ENCODE measurements at places on chromosomes 13 and 19.

DNA sequence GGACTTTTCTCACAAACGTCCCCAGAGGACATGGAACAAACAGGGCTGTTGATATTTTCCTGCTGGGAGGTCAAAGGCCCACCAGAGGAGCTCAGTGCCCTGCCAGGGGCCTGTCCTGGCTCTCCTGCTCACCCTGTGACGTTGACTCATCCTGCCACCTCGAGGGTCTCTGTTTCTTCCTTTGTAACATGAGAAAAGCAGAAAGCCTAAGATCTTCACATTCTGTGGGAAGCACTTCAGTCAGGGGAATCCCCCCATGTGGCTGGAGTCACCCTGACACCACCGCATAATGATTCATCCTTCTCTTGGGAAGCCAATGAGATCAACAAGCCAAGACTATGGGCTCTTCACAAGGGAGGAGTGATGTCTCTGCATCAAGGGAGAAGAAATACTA is 147.9 kb downstream of the KATNAL1 start:
- peak; percentile 39 for DNase-seq

DNA sequence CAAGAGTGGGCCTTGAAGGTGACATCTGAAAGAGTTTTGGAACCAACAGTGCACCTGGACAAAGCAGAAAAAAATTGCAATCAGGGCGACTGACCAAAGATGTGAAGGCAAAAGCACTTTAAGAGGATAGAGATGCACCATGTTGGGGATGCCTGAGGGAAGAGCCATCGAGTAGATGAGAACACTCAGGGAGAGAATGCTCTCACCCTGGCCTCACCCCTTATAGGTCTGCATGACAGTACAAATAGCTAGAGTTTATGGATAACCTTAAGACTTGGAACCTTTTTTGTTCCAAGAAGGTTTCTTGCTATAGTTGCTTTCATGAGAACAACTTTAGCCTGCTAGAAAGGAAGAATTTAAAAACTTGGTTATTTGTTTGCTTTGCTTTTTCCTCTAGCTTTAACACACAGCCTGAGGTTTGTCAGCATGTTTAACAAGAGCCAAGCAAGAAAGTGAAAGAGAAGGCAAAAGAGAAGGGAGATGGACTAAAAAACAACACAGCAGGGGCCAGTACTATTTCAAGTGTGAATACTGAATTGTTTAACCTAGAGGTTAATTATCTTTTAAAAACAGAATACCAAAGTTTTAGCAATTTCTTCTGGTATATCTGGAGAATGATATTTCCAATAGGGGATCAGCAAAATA is 418.9 kb downstream of the DIAPH3 start:
- no peak for DNase-seq

DNA sequence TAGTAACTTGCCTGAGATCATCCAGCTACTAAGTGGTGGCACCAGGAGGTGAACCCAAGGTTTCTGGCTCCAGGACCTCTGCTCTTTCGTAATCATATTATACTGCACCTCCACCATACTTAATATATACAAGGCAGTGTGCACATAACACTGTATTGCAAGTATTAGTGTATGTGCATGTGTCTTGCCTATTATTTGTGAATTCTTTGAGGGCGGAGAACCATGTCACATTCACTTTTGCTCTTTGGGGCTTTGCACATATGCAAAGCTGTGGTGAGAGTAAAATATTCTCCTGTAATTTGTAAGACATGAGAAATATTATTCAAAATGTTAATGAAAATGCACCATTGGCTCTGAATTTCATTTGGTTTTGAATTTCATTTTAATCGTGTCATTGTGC is 78.6 kb downstream of the DGKH start:
- DNase-seq = no peak

- DNase-seq = no peak
Measured at GRCh38 chr19:38949580-38950367, 19.0 kb downstream of the MRPS12 start.

DNA sequence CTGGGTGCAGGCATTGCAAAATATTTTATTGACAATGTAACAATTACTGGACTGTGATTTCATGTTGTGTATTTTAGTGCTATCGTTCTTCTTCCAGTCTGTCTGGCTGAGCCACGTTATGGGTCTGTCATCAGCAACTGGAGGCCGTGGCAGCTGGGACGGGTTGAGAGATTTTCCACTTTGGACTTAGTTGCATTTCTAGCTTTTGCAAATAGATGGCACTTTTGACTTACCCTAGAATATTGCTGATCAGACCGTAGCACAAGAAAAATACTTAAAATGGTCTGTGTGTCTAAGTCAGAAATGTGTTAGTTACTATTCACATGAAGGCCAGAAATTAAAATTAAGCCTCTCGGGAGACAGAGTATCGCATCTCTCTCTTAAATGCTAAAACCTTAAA is 211.1 kb downstream of the TEX29 start:
- no peak for DNase-seq

DNA sequence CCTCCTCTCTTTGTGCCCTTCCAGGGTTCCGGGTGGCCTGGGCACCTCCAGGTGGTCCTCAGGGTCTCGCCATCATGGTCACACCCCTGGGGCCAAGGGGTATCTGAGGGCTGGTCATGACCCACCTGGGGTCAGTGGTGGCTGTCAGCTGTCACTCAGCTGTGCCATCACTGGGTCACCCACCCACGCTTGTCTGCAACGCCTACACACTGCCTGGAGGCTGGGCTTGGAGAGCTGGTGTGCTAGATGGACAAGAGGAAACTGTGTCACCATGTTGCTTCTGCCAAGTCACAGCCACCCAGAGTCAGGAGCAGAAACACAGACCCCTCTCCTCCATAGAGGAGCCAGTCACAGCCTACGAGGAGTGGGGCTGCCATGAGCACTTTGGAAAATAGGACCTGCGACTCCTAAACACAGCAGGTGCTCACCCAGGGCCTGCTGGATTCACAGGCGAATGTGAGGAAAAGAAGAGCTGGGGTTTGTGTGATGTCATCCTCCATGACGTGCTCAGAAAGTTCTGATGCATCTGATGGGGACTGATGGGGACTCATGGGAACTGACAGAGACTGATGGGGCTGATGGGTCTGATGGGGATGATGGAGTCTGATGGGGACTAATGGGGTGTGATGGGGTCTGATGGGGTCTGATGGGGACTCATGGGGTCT is 10.7 kb upstream of the GRTP1 start:
- DNase-seq = no peak

- DNase-seq = peak; percentile 78
Measured at GRCh38 chr13:97256343-97256783, 34.2 kb downstream of the MBNL2 start.

GRCh38 chr13:40665126-40666044 is 1.1 kb downstream of the FOXO1 start:
- DNase-seq = no peak

- peak; percentile 52 for DNase-seq
Measured at GRCh38 chr13:19959831-19960652, 1.5 kb downstream of the ZMYM2 start.

DNA sequence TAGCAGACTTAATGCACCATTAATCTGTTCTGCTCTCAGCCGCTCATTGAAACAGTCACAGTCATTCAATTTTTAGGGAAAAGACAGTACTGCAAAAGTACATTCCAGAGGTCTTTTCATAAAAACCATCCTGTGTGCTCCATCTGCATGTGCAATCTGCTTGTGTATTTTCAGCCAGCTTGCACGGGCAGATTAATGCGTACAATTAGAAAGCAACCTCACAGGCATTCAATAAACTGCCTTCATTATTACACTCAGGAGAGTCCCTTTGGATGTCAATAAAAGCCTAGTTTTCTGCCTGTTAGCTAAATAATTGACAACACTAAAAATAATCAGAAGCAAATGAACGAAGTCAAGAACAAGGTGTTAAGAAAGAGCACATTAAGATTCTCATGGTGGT is 41.9 kb downstream of the EPSTI1 start:
- DNase-seq = no peak

GRCh38 chr19:56991912-56992311 is 127.9 kb upstream of the USP29 start:
- no peak for DNase-seq

DNA sequence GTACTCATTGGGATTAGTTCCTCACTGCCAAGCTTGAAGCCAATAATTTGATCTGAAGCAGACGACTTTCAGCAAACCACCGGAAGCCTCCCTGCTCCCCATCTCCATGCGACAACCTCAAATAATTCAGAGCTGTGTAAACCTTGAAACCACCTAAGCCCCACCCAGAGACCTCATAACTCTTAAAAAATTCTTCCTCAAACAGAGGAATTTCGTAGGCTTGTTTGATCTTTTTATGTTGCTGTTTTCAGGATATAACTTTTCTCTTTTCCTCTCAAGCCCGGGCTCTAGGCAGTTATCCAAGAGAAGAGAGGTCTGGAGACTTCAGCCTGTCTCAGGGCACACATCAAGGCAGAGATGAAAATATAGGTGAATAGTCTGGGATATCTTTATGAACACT is 311.6 kb downstream of the KCNRG start:
- DNase-seq = peak; percentile 3

DNA sequence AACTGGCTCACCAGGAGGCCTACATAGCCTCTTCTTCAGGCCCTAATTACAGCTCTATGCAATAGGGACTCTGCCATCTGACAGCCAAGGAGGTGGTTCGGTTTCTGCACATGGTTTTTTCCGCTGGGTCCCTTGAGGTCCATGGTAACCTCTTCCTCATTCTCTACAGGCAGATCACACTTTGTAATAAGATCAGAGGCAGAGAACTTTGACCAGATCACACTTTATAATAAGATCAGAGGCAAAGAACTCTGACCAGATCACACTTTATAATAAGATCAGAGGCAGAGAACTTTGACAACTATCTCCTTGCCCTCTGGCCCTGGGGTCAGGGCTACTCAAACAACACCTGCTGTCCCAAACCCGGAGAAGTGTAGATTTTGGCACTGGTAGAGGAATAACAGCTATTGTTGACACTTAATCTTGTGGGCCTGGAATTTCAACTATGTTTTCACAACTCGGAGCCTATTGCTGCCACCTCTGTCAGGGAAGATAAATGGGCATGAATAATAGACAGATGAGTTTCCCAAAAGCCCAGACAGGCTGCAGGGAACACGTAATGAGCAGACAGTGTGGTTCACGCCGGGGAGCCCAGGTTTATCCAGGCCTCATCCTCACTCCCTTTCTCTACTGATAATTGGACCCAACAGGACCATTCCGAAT is 246.1 kb downstream of the UQCRFS1 start:
- DNase-seq = no peak

DNA sequence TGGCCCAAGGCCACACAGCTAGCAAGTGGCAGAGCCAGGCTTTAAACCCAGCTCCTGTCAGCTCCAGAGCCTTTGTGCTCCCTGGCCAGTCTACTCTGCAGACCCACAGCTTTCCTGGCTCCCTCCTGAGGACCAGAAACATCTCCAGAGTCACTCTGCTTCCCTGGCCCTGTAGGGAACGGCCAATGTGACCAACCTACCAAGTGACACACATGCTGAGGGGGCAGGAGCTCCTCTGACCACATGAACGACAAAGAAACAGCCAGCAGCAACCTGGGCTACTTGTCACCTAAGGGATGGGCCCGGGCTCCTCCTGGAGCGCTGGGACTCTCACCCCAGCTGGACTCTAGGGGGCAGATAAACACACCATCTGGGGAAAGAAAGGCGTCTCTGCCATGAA is 19.3 kb downstream of the PEG3 start:
- DNase-seq = no peak

DNA sequence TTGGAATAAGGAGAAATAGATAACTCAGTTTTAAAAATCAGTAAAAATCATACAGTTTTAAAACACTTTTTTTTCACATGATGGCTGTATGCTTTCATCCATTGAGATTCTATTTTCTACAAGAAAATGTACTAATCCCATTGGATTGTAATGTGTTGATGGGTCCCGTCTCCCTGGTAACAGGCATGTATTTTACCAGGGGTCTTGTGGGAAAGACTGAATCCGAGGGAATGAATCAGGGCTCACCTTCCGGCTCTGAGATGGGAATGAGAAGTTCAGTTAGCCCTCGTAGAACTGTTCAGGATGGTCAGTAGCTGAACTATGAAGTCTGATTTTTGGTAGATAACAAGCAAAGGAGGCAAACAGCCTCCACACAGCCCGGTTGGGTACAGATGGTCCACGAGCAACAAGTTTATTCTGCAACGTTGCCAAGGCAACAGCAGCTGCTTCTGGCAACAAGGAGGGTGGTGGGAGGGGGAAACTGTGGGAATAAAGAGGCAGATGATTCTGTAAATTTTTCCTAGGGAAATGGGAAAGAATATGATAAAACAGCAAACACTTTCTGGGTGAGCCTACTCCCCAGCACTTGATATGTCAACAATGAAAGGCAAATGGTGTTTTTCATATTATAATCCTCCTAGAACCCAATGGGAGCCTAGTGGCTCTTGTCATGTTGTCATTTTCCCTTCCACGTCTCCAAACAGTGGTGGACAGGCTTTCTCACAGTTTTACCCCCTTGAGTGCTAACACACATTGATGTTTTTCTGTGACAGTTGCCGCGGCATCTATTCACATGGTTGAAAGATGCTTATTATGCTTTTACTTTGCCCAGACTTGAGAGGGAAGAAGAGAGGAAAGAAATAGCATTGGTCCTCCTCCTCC is 12.4 kb upstream of the SIAH3 start:
- DNase-seq = no peak
